ENCODE measurements at places on chromosomes 2 and 18. TPM values are rescaled to one million over a fixed set of nuclear protein-coding genes. Genes with fewer than 3 reads are reported as not detected.

The ZNF638 gene
- total RNA-seq, result 38.7 TPM

The ITGB6 gene
- total RNA-seq, result not detected

The AMER3 gene
- total RNA-seq, result not detected

The TUBA3E gene
- not detected for total RNA-seq

The ELOA2 gene
- total RNA-seq, result not detected

The CFAP221 gene
- not detected for total RNA-seq

The NMUR1 gene
- not detected for total RNA-seq

The PMS1 gene
- 8.3 TPM for total RNA-seq

The CDH19 gene
- total RNA-seq, result 14.4 TPM

The DGUOK gene
- total RNA-seq, result 85.1 TPM

The NHEJ1 gene
- 21.2 TPM for total RNA-seq

The NAT8 gene
- total RNA-seq, result not detected

The RAB6C gene
- total RNA-seq, result not detected

The SLC9A4 gene
- not detected for total RNA-seq

The REEP1 gene
- total RNA-seq, result not detected

The WDR43 gene
- 34.0 TPM for total RNA-seq

The CCDC148 gene
- 0.16 TPM for total RNA-seq

The FOXI3 gene
- not detected for total RNA-seq

The MYO5B gene
- total RNA-seq, result not detected

The ATP6V1B1 gene
- 1.1 TPM for total RNA-seq
